ENCODE measurements at places on chromosomes 5 and 9. TPM values are rescaled to one million over a fixed set of nuclear protein-coding genes. Genes with fewer than 3 reads are reported as not detected.

DNA sequence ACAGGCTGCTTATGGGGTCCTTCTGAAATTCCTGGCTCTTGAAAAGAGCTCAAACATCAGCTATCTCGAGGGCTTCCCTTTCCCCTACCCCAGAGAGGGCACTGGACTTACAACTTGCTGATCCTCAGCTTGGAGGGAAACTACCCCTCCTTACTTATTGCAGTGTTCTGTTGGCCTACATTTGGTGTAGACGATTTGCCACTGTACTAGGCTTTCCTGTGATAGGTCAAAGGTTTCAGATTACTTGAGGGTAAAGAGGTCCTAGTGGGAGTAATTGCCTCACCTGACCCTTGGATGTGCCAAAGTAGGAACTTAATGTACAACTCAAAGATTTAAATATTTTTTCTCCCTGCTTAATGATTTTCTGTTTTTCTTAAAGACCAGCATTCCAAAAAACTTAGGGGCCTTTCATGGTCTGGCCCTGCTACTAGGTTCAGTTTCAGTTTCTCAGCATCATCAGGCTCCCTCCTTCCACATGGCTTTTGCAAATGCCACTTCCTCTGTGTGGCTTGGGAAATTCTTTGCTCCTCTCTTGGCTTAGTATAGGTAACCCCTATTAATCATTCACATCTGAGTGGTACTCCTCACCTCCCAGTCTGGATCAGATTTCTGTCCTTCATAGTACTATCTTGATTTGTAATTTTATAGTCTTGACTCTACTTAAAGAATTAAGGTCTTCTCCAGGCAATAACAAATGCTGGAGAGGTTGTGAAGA is 32.4 kb downstream of the CYSTM1 start:
- DNase-seq: no peak

DNA sequence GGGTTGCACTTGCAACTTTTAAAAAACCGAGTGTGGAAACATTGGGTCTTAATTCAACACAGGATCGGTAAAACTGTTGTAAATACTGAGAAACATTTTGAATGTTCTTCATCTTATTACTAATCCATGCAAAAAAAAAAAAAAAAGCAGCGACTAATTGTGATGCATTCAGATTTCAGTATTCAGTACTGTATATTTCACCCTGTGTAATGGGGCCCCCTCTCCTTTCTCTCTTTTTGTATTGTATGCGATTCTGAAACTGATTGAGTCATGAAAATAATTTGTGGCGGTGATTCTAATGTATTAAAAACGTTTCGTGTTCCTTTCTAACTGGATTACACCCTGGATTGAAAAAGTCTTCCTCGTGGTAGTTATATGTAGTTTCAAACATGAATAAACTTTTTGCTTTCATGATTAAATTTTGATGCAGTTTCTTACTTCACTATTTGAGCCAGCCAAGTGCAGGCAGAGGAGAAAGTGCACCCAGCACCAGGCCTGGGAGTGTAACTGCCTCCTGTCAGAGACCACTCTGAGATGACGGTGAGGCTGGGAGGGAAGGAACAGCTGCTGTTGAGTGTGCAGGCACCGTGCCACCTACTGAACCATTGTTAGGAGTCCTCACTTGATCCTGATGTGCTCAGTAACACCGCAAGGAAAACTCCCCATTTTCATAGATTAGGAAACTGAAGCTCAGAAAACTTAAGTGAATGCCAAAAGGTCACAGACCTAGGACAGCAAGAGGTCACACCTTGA is 220.0 kb downstream of the PBX3 start:
- DNase-seq: peak; percentile 77

DNA sequence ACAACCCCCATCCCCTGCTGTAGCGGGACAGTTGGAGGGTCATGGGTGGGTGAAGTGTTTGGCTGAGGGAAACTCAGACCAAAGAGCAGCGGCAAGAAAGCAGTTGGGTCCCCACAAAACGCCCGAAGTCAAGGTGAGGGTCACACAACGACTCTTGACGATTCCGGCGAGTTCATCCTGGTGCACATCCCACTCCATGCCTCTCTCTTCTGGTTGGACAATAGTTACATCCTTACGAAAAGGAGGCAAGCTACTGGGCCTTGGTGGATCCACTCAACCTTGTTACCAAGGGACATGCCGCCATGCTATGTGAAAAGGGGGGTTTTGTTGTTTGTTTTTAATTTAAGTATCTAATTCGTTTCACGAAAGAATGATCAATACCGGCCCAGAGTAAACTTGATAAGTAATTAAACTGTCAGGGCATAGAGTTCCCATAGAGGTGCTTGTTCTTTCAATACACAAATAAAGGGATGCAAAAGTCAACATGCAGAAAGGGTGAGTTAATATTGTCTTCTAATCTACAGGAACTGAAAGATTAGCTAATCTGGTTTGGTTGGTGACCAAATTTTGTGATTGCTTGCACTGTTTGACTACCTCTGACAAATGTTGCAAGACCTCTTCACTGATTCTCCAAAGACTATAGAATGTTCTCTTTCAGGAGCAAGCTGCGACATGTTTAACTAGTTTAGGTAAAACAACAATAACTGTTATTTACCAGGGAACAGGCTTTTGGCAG is 732 bp upstream of the SMIM15 start:
- DNase-seq: no peak

DNA sequence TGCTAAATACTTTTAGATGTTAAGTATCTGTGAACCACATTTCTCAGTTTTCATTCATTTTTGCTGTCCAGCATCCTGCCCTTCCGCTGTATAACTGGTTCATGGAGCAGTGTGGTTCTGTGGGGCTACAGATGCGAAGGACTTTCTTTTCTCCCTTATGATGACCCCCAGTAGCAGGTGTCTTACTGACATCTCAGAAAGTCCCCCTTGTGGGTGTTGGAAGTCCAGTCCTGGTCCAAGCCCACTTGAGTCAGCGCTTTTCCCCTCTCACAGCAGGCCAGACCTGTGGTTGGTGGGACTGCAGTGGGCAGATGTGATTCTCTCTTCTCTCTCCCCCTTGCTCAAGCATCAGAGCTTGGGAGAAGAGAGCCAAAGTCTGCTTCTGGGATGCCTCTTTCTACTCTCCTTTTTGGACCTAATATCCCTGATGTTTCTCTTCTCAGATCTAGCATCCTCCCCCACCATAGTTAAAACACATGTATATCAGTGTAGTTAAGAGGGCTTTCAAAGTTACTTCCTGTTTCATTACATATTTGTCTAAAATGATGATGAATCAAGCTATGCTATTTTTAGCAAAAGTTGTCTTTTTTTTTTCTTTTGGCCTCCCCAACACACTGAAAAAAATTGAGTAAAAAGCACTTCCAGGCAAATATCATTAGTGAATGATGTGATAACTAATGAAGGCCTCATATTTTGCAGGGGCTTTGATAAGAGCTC is 119.5 kb upstream of the ZNF618 start:
- no peak for DNase-seq

GRCh38 chr9:107478805-107479204 is 10.8 kb downstream of the KLF4 start:
- DNase-seq: no peak

DNA sequence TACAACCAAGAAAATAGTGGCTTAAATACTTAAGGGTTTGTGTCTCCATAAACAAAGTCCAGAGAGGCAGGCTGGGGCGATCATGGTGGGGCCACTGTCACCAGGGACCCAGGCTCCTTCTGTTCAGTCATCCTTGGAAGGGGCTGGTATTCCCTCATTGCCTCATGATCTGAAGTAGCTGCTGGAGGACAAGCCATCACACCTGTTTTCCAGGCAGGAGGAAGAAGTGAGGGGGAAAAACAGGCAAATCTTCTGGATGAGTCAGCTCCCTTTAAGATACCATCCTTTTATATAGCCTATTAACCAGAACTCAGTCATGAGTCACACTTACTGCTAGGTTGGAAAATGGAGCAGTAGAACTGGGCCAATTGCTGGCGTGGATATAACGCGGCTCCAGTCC is 92.3 kb downstream of the DAP start:
- DNase-seq: peak; percentile 20

GRCh38 chr5:148759101-148759500 is 67.3 kb upstream of the ADRB2 start:
- DNase-seq: no peak

DNA sequence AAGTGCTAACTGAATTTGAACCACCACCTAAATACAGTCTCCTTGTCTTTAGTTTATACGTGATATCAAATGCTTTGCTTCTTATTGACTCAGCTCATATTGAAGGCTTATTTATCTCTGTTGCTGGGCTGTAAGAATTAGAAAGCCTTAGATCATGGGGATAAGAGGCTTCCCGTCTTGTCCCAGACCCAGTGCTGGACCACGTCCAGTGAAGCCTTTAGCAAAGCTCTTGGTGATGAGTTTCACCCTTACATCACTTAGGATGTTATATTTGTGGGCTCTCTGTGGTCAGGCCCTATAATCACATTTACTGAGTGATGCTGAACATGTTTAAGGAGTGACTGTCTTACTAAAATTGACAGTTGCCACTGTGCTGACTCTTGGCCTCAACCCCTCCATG is 11.2 kb downstream of the FAM240B start:
- peak; percentile 85 for DNase-seq

- no peak for DNase-seq
These were observed 10.9 kb downstream of the RGMB start for GRCh38 chr5:98784411-98784810.

DNA sequence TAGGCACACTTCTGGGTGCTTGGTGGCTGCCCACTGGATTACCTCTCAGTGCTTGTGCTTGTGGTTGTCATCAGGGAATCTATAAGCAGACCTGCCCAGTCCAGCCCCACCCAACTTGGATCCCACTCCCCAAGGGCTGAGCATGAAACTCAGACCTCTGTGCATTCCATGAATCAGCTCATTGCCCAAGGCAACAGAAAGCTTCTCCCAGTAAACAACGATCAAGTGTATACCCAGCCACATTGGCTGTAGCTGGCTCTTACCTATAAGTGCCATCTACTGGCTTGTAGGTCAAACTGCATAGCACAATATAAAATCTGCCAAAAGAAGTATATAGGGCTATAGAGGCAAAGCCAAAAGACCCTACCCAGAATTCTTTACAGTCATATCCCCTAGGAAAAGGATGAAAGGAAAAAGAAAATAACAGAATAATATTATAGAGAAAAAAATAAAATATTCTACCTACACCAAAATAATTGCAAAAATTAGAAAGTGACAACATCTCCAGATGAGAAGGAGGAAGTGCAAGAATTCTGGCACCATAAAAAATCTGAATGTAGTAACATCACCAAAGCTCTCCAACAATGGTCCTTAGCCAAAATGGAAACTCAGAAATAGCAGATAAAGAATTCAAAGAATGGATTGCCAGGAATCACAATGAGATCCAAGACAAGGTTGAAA is 321.0 kb upstream of the TRPC7 start:
- peak; percentile 27 for DNase-seq

DNA sequence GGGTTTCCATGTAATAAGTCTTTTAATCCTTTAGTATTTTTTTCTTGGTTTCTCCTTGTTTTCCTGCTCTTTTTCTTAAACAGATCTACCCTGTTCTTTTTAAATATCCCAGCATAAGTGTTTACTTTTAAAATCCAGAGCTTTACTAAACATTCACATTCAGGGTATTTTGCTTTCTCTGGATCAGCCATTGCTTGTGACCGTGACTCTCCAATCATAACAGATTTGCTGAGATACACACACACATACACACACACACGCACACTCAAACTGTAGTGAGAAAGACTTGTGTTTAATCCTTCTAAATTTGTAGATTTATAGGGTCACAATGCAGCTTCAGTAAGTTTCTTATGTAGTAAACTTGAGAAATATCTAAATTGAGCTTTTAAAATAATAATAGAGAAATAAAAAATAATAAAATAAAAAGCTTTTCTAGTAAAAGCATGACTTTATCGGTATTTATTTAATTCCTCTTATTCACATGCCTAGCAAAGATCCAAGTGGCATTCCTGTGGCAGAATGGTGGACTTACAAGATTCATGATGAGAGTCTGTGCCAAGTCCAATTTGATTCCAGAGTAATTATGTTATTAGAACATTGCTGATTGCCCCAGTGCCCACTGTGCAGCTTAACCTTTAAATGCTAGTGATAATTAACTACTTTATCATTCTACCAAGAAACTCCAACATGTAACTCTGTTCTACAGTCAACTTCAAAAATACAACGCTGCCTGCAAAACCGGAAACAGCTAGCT is 129.0 kb downstream of the TLE4 start:
- no peak for DNase-seq

- peak; percentile 88 for DNase-seq
These were observed 2.8 kb upstream of the EFNA5 start for GRCh38 chr5:107673368-107674136.

The PPP1R2B gene
- 0.06 TPM for total RNA-seq

The SPINK9 gene
- total RNA-seq: not detected
